Esophagus mucosa (tissue), 1 donor: ENCODE measurements at places on chromosomes 5 and 9. TPM values are rescaled to one million over a fixed set of nuclear protein-coding genes. Genes with fewer than 3 reads are reported as not detected.

DNA sequence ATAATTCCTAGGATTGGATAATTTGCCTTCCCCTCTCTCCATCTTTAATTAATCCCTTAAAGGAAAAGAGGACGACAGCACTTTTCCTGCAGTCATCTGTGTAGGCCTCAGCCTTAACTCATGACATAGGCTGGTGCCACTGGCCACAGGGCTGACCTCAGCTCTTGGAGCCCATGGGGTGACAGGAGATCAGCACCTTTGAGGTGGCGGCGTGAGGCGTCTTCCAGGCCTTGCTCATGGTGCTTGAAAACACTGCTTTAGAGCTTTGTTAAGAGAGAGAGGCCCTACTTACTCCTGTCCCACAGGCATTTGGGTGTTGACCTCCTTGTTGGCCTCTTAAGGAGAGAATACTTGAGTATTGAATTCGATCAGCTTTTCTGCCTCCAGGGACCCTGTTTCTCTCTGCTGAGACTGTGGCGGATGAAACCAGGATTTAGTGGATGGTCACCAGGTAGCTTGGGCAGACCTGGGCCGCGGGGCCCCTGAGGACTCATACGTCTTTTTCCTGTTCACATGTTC is 23.4 kb downstream of the TENT4A start:
- no peak for ATAC-seq

- ATAC-seq, result no peak
Measured at GRCh38 chr9:92983984-92984589, 36.8 kb downstream of the FGD3 start.

The SLC36A2 gene
- total RNA-seq, result not detected

The MOB3B gene
- 3.7 TPM for total RNA-seq

The NR5A1 gene
- not detected for total RNA-seq
